ENCODE measurements at places on chromosomes 4 and X. TPM values are rescaled to one million over a fixed set of nuclear protein-coding genes. Genes with fewer than 3 reads are reported as not detected.

SLITRK4 gene
- 7.7 TPM for total RNA-seq

DNA sequence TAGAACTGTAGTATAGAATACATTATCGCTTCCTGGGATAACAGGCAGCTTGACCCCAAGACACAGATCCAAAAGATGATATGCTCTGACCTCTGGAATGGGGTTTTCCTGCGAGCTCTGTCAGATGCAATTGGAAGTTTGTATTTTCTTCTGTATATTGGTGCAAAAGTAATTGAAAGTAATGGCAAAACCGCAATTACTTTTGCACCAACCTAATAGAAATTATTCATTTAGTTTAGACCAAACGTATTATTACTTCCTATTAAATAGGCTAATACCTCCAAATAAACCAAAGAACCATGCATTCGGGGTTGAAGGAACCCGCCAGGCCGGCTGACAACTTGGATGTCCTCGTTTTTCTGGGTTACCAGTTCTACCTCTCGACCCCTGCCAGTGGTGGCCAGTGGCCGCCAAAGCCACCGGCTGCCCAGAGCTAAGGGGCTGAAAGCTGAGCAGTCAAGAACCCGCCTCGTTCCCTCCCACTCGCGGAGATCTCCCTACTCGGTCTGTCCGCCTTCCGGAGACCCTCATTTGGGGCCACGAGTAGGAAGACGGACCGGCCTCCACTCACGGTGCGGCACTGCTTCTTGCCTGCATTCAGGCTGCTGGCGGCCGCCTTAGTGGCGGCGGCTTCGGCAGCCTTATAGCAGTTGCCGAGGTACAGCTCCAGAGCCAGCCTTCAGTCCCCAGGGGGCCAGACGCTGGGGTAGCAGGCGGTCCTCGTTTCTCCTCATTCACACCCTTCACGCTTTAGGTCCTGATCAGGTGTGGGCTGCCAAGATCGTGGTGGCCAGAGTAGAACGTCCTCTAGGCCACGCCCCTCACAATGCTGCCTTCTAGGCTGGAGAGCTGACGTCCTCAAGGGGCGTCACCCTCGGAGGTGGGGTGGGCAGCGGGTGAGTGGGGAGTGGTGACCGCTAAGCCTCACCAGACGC, 121.9 kb downstream of the RBMX2 start:
- H3K36me3 ChIP-seq: no peaks in the 10 kb centered on the region
- peak overlapping the region; percentile 18 for H3K4me3 ChIP-seq
- no peaks in the 10 kb centered on the region for H3K4me1 ChIP-seq
- H3K27ac ChIP-seq: no peak overlapping the region
- peak; percentile 8 for DNase-seq
- H3K27me3 ChIP-seq: no peaks in the 10 kb centered on the region

LNX1 gene
- 0.43 TPM for total RNA-seq

DNA sequence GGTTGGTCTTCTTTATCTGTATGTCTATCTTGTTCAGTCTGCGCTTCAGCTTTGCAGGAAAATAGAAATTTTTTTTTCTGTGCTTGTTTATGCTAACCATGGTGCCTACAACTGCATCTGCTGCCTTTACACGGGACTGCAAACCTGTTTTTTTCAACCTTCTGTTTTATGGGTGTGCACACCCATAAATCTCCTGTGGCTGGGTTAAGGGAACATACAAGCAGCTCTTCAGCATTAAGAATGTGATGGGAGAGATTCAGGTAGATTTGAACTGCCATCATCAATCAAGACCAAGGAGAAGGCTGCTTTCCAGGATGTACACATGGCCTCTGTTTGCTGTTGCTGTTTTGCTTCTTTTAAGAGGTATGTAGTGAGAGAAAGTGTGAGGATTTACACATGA, 502.9 kb downstream of the ANKRD50 start:
- no peaks in the 10 kb centered on the region for H3K27me3 ChIP-seq
- H3K27ac ChIP-seq: no peak overlapping the region
- no peaks in the 10 kb centered on the region for H3K36me3 ChIP-seq

- no peak overlapping the region for H3K27ac ChIP-seq
- no peak overlapping the region for H3K4me3 ChIP-seq
- H3K36me3 ChIP-seq: no peaks in the 10 kb centered on the region
- H3K27me3 ChIP-seq: no peaks in the 10 kb centered on the region
- DNase-seq: no peak
These were observed 127.0 kb upstream of the CASK start for GRCh38 chrX:42050345-42050744.

SLC4A4 gene
- total RNA-seq: not detected

GRCh38 chr4:147761218-147761883, 29.5 kb downstream of the ARHGAP10 start:
- DNase-seq: no peak
- no peak overlapping the region for H3K4me3 ChIP-seq
- no peaks in the 10 kb centered on the region for H3K36me3 ChIP-seq
- H3K27me3 ChIP-seq: no peaks in the 10 kb centered on the region

DNA sequence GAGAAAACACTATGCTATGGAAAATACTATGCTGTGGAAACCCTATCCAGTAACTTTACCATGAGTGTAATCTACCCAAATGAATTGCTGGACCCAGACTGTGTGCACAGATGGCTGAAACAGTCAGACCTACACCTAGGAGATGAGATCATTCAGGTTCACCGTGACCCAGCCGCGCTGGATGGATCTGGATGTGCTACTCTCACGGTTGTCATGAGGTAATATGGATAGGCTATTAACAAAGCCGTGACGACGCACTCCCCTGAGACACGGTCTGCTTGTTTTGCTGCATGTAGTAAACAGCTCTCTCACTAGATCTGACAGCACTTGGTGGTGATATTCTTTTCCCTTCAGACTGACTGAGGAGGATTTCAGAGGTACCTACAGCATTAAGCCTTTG, 832.5 kb upstream of the GRID2 start:
- no peaks in the 10 kb centered on the region for H3K4me1 ChIP-seq
- H3K27me3 ChIP-seq: no peaks in the 10 kb centered on the region
- no peak overlapping the region for H3K4me3 ChIP-seq
- no peaks in the 10 kb centered on the region for H3K36me3 ChIP-seq
- no peak for DNase-seq

GRCh38 chr4:2364654-2365053, 53.8 kb downstream of the ZFYVE28 start:
- no peak overlapping the region for H3K27ac ChIP-seq
- no peak for DNase-seq
- H3K36me3 ChIP-seq: no peaks in the 10 kb centered on the region
- H3K4me3 ChIP-seq: no peak overlapping the region

GRCh38 chr4:102252171-102252570, 93.1 kb downstream of the SLC39A8 start:
- DNase-seq: no peak
- H3K36me3 ChIP-seq: no peaks in the 10 kb centered on the region
- H3K27me3 ChIP-seq: no peaks in the 10 kb centered on the region
- peaks cover 6% of the 10 kb centered on the region for H3K4me1 ChIP-seq

- H3K36me3 ChIP-seq: no peaks in the 10 kb centered on the region
- H3K4me1 ChIP-seq: no peaks in the 10 kb centered on the region
- no peak overlapping the region for H3K4me3 ChIP-seq
These were observed 80.5 kb upstream of the LNX1 start for GRCh38 chr4:53671757-53672156.

PCDH19 gene
- 3.4 TPM for total RNA-seq

- H3K27ac ChIP-seq: no peak overlapping the region
- no peaks in the 10 kb centered on the region for H3K4me1 ChIP-seq
- H3K4me3 ChIP-seq: no peak overlapping the region
- H3K36me3 ChIP-seq: no peaks in the 10 kb centered on the region
These were observed 185.8 kb upstream of the RPS6KA3 start for GRCh38 chrX:20452487-20452886.
